Left hindlimb (tissue), 1 donor: ENCODE measurements at places on chromosomes 5 and 9.
A peak's percentile ranks its signal among the peaks of the same experiment; 100 is the strongest.

GRCh38 chr5:82918311-82919031 lies 158.7 kb downstream of the TMEM167A start:
- DNase-seq: no peak

DNA sequence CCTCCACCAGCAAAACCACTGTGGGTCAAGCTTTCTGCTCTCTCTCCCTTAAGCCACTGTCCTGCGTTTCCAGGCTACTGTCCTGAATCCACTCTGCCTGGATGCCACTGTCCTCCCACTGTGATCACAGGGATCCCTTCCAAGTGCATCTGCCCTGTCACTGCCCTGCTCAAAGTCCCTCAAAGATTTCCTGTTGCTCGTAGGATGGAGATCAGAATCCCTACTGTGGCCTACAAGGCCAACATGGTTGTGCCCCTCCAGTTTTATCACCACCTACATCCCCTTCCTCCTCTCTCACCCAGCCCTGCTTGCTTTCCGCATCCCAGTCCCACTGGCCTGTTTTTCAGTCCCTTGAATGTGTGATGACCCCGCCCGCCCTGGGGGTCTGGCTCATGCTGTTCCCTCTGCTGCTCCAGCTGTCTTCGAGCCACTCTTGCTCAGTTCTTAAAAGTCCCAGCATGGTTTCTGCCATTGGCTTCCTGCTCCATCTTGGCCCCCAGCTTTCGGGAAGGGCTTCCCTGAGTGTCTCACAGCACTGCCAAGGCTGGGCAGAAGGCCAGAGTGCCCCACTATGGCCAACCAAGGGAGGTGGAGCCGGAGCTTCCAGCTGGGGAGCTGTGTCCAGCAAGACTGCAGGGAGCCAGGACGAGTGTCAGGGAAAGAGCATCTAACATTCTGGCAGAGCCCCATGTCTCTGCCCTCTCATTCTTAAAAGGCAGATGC lies 12.9 kb upstream of the FRRS1L start:
- DNase-seq: no peak

GRCh38 chr9:134606951-134607731 lies 34.5 kb upstream of the COL5A1 start:
- peak; percentile 28 for DNase-seq

- DNase-seq: no peak
These were observed 14.3 kb upstream of the RANBP6 start for GRCh38 chr9:6029604-6030274.

- DNase-seq: no peak
These were observed 207.0 kb downstream of the DMAC1 start for GRCh38 chr9:7592321-7593316.

- DNase-seq: peak; percentile 23
These were observed 12.8 kb upstream of the RNU6ATAC start for GRCh38 chr9:134177186-134177585.

- DNase-seq: no peak
These were observed 217.2 kb upstream of the HAPLN1 start for GRCh38 chr5:83937837-83938236.

- no peak for DNase-seq
These were observed 110.8 kb downstream of the LHX2 start for GRCh38 chr9:124122321-124122720.

- no peak for DNase-seq
These were observed 19.9 kb upstream of the WNK2 start for GRCh38 chr9:93164085-93164484.

GRCh38 chr5:157327771-157328170 lies 61.8 kb downstream of the CYFIP2 start:
- no peak for DNase-seq

GRCh38 chr9:127930231-127931091 lies at the start of gene PIP5KL1:
Gene PIP5KL1 (minus strand): TSS chr9:127930777. CDS start chr9:127930752, 25 bp downstream.
- peak; percentile 88 for DNase-seq

DNA sequence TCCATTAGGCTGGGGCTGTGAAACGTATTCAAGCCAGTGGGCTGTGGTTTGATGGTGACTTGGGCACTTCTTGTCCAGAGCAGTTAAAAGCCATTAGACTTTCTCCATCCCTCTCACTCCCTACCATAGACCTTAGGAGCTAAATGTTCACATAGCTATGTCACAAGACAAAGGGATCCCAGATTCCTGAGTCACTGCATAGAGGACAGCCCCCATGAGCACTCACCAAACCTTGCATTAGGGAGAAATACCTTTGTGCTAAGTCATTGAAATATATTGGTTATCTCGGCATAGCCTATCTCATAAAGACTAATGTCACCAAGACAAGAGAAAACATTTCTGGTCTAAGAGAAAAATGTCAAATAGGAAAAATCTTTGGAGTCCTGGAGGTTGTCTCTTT lies 104.3 kb downstream of the TRPM6 start:
- no peak for DNase-seq
